ENCODE measurements at places on chromosomes 1 and 21.

GRCh38 chr1:27296773-27297291 lies 25.1 kb upstream of the TMEM222 start:
- no peak for DNase-seq

- no peak for DNase-seq
Observed at GRCh38 chr1:111952125-111952657, 37.3 kb downstream of the KCND3 start.

DNA sequence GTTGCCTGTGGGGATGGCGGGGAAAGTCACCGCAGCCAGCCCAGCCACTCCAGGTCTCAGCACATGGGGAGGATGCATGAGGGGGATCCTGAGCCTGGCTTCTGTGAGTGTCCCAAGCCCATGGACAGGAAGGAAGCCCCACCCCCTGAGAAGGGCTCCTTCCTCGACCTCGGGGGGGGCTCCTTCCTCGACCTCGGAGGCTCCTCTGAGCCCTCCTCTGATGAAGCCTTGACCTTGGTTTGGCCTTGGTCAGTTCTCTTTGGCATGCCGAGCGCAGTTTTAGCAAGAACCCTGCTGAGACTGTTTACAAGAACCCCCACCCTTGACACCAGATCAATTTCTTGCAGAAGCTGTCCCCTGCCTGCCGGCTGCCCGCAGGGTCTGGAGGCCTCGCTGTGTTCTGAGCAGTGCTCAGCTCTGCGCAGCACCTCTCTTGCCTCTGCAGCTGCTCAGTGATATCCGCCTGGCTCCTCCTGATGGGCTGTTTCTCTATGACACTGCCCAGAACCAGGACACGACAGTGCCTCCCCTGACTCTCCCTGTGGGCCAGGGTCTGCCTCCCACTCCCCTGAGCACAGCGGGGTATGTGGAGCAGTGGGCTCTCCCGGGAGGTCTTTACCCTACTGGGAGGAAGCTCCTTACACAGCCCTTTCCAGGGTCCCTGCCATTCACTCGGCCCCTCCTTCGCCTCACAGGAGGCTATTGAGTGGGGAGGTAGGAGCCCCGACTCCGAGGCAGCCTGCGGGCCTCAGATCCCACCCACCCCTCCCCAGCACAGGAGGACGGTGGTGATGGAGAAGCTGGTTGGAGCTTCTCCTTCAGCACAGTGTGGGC lies 15.4 kb downstream of the ACTRT2 start:
- no peak for DNase-seq

- no peak for DNase-seq
Observed at GRCh38 chr1:21335750-21336224, 45.5 kb upstream of the ECE1 start.

DNA sequence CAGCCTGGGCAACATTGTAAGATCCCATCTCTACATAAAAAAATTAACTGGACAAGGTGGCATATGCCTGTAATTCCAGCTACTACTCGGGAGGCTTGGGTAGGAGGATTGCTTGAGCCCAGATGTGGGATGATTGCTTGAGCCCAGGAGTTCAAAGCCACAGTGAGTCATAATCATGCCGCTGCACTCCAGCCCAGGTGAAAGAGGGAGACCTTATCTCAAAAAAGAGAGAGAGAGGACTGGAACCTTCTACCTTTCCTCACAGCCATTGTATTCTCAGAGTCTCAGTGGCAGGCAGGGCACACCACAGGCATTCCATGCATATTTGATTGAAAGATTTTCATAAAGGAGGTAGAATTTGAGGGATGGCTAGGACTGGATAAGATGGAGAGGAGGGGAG lies 78.4 kb downstream of the KIF14 start:
- DNase-seq = no peak

GRCh38 chr1:23263380-23263887 lies 46.1 kb upstream of the HTR1D start:
- no peak for DNase-seq
